ENCODE measurements at places on chromosomes 3 and 15.

GRCh38 chr3:151900884-151901643 is 27.6 kb downstream of the SUCNR1 start:
- peak; percentile 61 for DNase-seq
- no peaks in the 10 kb centered on the region for H3K27me3 ChIP-seq
- H3K4me3 ChIP-seq = no peak overlapping the region
- peaks cover 36% of the 10 kb centered on the region for H3K4me1 ChIP-seq

DNA sequence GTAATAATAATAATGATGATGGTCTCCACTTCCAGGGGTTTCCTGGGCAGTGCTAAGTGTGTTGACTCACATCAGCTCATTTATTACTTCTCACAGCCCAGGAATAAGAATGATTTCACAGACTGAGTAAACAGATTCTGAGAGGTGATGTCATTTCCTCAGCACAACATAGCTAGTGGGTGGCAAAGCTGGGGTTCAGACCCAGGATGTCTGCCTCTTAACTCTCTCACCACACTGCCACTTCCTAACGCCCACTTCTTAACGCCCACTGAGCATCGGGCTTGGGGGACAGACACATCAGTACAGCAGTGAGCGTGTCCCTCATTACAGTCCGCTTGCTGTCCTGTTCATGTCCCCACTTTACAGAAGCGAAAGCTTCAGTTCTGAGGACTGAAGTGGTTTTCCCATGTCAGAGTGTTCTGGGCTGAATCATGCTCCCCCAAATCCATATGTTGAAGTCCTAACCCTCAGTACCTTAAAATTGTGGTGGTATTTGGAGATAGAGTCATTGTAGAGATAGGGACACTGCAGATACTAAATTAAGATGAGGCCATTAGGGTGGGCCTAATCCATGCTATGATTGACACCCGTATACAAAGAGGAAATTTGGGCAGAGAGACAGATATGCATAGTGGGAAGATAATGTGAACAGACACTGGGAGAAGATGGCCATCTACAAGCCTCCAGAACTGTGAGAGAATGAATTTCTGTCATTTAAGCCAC is 68.0 kb downstream of the ATP2B2 start:
- H3K4me1 ChIP-seq = peaks cover 38% of the 10 kb centered on the region
- peak; percentile 85 for DNase-seq
- no peaks in the 10 kb centered on the region for H3K27me3 ChIP-seq
- H3K27ac ChIP-seq = peak overlapping the region; percentile 91

GRCh38 chr15:51133140-51133765 is 38.5 kb upstream of the TNFAIP8L3 start:
- no peak for DNase-seq
- H3K27me3 ChIP-seq = no peaks in the 10 kb centered on the region
- H3K36me3 ChIP-seq = no peaks in the 10 kb centered on the region
- no peak overlapping the region for H3K4me3 ChIP-seq

DNA sequence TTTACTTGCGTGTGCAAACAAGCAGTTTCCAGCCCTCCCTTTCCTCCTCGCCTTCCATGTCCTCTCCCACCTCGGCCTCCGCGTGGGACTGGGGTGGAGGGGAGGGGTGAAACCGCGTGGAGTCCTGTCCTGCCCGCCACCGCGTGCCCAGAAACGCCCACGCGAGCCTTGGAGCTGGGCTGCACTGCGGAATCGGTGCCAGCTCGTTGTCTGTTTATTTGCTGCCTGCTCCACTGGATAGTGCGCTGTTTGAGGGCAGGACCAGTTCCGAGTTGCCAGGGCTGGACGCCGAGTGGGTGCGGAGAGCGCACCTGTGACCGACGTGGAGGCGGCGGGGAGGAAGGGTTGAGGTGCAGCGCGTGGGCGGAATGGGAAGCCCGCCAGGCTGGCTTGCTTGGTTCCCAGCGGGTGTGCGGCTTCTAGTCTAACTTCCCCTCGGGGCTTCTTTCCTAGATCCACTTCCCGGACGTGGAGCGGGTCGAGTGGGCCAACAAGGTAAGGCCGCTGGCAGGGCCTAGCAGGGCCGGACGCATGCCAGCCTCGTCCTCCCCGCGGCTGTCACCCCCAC is 17.3 kb downstream of the ESYT3 start:
- H3K27ac ChIP-seq = no peak overlapping the region
- no peaks in the 10 kb centered on the region for H3K4me1 ChIP-seq
- DNase-seq = no peak
- no peak overlapping the region for H3K4me3 ChIP-seq
- no peaks in the 10 kb centered on the region for H3K36me3 ChIP-seq
- no peaks in the 10 kb centered on the region for H3K27me3 ChIP-seq

- peaks cover 6% of the 10 kb centered on the region for H3K4me1 ChIP-seq
- H3K36me3 ChIP-seq = no peaks in the 10 kb centered on the region
- DNase-seq = peak; percentile 91
- peak overlapping the region; percentile 68 for H3K27ac ChIP-seq
- no peak overlapping the region for H3K4me3 ChIP-seq
Observed at GRCh38 chr3:146274833-146275232, 23.9 kb upstream of the PLSCR4 start.

GRCh38 chr3:156395961-156396710 is 158.8 kb downstream of the SSR3 start:
- no peaks in the 10 kb centered on the region for H3K36me3 ChIP-seq
- H3K4me3 ChIP-seq = no peak overlapping the region
- peak; percentile 15 for DNase-seq
- no peak overlapping the region for H3K27ac ChIP-seq

GRCh38 chr15:69143756-69144436 is 16.5 kb upstream of the GLCE start:
- DNase-seq = no peak
- peaks cover 3% of the 10 kb centered on the region for H3K4me1 ChIP-seq
- H3K4me3 ChIP-seq = no peak overlapping the region
- H3K27ac ChIP-seq = no peak overlapping the region
- peaks cover 51% of the 10 kb centered on the region for H3K27me3 ChIP-seq

GRCh38 chr15:32717426-32718226 is at the start of gene GREM1:
TSS of gene GREM1 (plus strand) at chr15:32718004. CDS start at chr15:32730691, 12,687 bp downstream.
- no peaks in the 10 kb centered on the region for H3K27me3 ChIP-seq
- peaks cover 13% of the 10 kb centered on the region for H3K36me3 ChIP-seq

DNA sequence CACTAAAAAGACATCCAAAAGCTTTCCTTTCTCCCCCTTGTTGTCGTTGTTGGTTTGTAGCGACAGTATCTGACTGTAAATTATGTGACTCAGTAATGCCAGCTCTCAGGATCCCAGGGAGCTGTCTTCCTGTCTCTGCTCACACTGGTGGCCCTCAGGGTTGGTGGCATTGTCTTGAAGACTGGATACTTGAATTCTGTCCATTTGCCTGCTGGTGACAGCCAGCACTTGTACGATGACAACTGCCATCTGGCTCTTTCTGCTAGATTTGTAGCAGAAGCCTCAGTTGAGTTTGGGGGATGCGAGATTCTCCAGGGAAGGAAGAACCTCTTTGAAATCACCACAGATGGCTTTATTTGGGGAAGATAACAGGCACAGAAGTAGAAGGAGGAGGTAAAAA is 120.8 kb downstream of the ARPP21 start:
- no peak for DNase-seq
- H3K4me1 ChIP-seq = no peaks in the 10 kb centered on the region

- H3K27ac ChIP-seq = no peak overlapping the region
- H3K27me3 ChIP-seq = peaks cover 51% of the 10 kb centered on the region
- H3K36me3 ChIP-seq = no peaks in the 10 kb centered on the region
- no peaks in the 10 kb centered on the region for H3K4me1 ChIP-seq
Observed at GRCh38 chr15:70415398-70415797, 317.7 kb upstream of the TLE3 start.

- H3K27ac ChIP-seq = no peak overlapping the region
- H3K4me1 ChIP-seq = no peaks in the 10 kb centered on the region
- no peak overlapping the region for H3K4me3 ChIP-seq
- no peaks in the 10 kb centered on the region for H3K36me3 ChIP-seq
Observed at GRCh38 chr3:24648063-24648462, 153.4 kb upstream of the THRB start.

DNA sequence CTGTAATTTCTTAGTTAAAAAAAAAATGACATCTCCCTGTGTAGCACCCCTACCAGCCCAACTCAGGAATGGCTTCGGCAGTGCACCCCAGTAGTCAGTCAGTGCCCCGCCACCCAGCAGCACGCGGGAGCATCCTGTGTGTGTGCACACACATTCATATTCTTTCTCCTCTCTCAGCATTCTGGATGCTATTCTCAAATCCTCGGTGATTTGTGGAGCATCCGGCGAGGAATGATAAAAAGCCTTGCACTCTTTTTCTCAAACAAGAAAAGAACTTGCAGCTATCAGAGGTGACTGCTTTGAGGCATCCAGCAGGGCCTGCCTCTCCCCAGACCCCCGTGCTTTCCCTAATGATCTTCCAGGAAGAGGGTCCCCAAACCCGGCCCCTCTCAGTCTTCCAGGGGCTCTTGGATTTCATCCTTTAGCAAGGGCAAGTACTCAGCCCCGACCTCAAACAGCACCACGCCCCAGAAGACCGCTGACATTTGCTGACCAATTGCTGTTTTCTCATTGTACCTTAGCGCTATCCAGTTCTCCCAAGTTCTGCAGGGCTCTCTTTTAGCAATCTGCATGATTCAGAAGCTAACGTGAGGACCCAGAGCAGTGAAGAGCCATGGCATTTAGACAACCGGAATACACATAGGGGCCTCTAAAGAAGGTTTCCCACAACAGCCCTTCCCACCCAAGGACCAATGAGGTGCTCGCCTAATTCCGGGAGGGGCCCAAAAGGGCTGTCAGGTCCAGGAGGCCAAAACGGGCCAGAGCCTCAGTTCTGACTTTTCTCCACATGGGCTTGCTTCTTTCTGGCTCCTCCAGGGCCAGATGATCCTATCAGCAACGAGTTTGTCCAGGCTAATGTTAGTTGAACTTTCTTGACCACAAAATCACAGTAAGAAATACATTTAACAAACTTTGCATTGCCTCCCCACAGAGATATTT is 72.2 kb downstream of the FAM174B start:
- no peak overlapping the region for H3K27ac ChIP-seq
- DNase-seq = no peak
- no peaks in the 10 kb centered on the region for H3K4me1 ChIP-seq
- H3K27me3 ChIP-seq = no peaks in the 10 kb centered on the region
- no peak overlapping the region for H3K4me3 ChIP-seq

GRCh38 chr3:157163217-157163953 is 3.4 kb upstream of the CCNL1 start:
- H3K36me3 ChIP-seq = peaks cover 5% of the 10 kb centered on the region
- H3K4me3 ChIP-seq = no peak overlapping the region
- DNase-seq = no peak
- peaks cover 13% of the 10 kb centered on the region for H3K4me1 ChIP-seq
- no peak overlapping the region for H3K27ac ChIP-seq

GRCh38 chr3:80734920-80735319 is 967.1 kb upstream of the ROBO1 start:
- peaks cover 2% of the 10 kb centered on the region for H3K27me3 ChIP-seq
- peaks cover 11% of the 10 kb centered on the region for H3K4me1 ChIP-seq
- no peak for DNase-seq
- no peak overlapping the region for H3K4me3 ChIP-seq
- no peak overlapping the region for H3K27ac ChIP-seq
- no peaks in the 10 kb centered on the region for H3K36me3 ChIP-seq

DNA sequence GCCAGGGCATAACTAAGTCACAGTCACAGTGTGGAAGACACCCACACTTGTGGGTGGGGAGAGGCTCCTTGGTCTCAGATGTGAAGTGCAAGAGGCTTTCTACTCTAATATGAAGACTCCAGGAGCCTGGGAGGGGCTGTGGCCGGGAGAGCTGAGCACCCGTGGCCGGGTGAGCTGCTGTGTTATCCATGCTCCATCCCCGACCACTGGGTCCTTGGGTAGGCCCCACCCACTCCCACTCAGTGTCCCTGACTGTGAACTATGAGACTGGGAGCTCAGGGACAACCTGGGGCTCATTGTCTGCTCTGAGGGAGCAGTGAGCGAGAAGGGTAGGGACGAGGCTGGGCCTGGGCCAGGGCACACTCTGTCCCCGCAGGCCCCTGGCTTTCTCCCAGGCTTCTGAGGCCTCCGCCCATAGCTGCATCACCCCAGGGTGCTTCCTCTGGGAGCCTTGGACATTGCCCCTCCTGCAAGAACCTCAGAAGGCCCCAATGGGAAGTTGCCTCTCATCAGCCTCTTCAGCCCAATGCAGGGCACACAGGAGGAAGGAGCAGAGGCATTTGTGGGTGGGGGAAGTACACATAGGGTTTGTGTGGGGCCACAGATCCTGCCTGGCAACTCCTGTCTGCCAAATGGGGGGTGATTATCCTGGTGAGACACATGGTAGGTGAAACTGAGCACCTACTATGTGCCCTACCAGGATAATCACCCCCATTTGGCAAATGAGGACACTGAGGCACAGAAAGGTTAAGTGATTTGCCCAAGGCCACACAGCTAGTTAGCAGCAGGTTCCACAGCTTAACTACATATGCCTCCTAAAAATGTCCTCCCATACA is 2.4 kb downstream of the ANPEP start:
- no peak for DNase-seq
- H3K27ac ChIP-seq = no peak overlapping the region
- no peaks in the 10 kb centered on the region for H3K36me3 ChIP-seq
- no peak overlapping the region for H3K4me3 ChIP-seq
- H3K4me1 ChIP-seq = peaks cover 33% of the 10 kb centered on the region
- no peaks in the 10 kb centered on the region for H3K27me3 ChIP-seq

DNA sequence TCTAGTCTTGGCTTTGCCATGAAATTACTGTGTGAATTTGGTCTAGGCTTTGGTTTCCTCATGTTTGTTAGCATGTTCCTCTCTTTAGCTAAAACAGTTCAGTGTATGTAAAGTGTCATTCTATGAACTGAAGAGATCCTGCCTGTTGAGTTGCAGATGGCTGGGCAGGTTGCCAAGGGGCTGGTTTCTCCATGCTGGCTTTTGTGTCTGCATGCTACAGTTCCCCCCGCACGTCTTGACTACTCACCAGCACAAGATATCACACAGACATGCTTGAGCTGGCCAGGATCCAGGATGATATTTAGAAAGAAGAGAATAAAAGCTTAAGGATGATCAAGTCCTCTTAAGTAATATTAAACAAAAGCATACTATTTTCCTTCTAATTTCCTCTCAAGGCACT is 90.2 kb downstream of the CERS3 start:
- no peaks in the 10 kb centered on the region for H3K27me3 ChIP-seq
- H3K36me3 ChIP-seq = no peaks in the 10 kb centered on the region
- no peak overlapping the region for H3K27ac ChIP-seq
- peak; percentile 8 for DNase-seq
- no peaks in the 10 kb centered on the region for H3K4me1 ChIP-seq
- no peak overlapping the region for H3K4me3 ChIP-seq

DNA sequence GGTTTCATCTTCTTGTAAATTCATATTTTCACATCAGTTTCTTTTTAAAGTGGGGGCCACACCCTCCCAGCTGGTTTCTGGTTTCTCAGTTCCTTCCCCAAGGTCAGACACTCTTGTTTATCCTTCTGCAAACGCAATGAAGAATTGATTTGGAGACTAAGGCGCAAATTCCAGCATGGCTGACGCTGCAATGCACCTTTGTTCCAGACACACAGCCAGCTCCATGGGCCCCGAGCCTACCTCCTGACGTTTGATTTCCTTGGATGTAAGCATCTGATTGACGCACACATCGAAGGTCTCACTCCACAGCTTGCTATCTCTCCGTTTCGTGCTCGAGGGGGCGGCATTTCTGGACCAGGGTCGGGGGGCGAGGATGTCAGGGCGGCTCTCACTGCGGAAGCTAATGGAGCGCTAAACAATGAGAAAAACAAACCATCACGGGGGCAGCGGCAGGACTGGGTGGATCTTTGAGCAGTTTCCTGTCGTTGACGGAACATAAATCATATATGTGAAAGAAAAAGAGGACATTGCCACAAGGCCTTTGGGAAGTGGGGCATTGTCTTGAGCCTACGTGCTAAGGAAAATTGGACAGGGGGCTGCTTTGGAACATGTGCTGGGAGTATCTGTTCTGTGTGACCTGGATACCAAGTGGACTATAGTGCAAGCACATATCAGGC is 46.9 kb downstream of the ARHGEF3 start:
- no peak overlapping the region for H3K4me3 ChIP-seq
- peaks cover 9% of the 10 kb centered on the region for H3K4me1 ChIP-seq
